Endothelial cell (in vitro differentiated cells): ENCODE measurements at places on chromosomes 1 and 21. TPM values are rescaled to one million over a fixed set of nuclear protein-coding genes. Genes with fewer than 3 reads are reported as not detected.

- no peak for DNase-seq
Observed at GRCh38 chr1:18893120-18893519, 9.2 kb downstream of the ALDH4A1 start.

GRCh38 chr1:243264717-243265116 lies 8.9 kb downstream of the SDCCAG8 start:
- no peak for DNase-seq

DNA sequence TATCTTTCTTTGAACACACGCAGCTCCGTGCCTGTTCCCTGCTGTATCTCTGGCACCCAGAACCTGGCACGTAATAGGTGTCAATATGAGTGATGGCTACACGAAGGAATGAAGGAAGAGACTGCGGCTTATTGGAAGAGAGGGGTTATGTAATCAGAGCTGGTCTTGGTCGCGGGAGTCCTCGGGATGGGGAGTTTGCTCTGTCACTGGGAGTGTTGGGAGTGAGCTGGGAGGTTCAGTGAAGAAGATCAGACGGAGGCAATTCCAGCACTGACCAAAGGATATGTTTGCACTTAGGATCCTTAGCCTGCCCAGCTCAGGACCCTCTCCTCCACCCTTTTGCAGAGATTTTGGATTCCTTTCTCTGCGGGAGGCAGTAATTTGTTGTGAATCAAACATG lies 709.1 kb downstream of the PTPRU start:
- no peak for DNase-seq

GRCh38 chr1:193539731-193540459 lies 353.5 kb upstream of the B3GALT2 start:
- no peak for DNase-seq

Gene KIF17
- total RNA-seq, result 1.8 TPM

Gene EFNA3
- total RNA-seq, result 9.6 TPM

Gene PRR9
- total RNA-seq, result not detected

DNA sequence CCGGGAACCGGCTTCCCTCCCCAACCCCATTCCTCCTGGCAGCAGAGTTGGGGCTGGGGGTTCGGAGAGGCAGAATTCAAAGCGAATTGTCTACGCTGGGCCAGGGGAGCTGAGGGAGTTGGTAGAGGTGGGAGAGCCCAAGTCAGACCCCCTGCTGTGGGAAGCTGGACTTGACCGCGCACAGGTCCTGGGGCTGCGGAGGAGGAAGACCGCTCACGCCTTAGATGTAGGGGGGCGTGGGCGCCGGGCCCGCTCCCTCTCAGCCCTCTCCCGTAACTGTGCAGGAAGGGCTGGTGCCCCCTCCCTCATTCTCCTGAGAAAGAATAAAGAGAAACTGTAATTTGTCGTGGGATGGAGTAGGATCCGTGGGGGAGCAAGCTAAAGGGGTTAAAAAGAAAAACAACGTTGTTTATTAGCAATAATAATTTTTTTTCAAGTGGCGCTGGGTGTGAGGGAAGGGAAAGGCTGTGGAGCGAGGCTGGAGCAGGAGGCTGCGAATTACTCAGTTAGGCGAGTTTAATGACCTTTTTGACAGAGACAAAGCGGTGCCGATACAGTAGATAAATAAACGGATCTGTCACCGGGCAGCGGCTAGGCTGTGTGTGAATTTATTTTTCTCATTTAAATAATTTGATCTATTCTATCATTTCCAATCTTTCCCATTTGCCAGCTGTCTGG lies 838 bp upstream of the GRIK3 start:
- no peak for DNase-seq

Gene OR2L3
- not detected for total RNA-seq

Gene GNG4
- 1.8 TPM for total RNA-seq

GRCh38 chr1:222239130-222239529 lies 308.8 kb downstream of the HHIPL2 start:
- DNase-seq, result no peak

Gene HORMAD1
- not detected for total RNA-seq

DNA sequence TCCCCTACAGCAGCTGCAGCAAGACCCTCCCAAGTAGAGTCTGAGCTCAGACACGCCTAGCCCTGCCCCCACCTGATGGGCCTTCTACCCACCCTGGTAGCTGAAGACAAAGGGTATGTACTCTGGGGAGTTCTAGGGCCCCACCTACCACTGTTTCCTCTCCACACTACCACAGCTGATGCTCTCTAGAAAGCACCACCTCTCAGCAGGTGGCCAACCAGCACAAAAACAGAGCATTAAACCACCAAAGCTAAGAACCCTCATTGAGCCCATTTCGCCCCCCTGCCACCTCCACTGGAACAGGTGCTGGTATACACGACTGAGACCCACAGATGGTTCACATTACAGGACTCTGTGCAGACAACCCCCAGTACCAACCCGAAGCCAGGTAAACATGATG lies 258.9 kb downstream of the SETD4 start:
- no peak for DNase-seq

DNA sequence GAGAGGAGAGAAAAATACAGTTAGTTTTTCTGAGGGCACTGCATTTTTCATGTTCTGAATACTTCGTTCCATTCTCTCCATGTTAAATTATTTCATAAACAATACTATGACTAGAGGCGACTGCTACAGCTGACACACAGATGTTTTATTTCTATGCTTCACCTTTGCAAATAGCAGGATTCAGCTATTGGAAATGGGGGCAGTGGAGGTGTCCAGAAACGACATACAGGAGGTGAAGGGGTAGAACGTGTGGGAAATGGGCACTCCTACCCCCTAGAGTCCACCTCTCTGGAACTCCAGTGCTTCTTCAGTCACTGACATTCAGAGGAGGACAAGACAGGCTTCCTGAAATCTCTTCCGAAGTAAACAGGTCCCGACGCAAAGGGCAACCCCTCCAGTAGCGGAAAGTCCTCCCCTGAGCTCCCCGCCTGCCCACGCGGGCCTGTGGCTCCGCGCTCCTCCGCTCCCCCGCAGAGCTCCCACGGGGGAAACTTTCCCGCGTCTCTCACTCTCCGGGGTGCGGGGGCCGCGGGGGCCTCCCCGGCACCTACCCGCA lies 480 bp downstream of the DPYD start:
- no peak for DNase-seq

DNA sequence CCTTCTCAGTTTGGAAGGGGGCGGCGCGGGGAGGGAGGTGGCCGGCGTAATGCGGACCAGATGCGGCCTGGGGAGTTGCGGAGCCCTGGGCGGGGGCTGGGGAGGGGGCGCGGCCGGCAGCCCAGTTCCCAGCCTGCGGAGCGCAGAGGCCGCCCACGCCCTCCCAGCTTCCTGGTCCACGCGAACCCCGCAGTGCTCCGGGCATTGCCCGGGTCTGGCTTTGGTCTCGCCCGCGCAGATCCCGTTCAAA lies 695 bp downstream of the DMBX1 start:
- DNase-seq, result no peak
